ENCODE measurements at places on chromosomes 6 and 20.
A peak's percentile ranks its signal among the peaks of the same experiment; 100 is the strongest.

GRCh38 chr6:136764517-136764993 is 27.7 kb downstream of the MAP3K5 start:
- DNase-seq: no peak

- DNase-seq: no peak
These were observed 98.3 kb downstream of the SIM1 start for GRCh38 chr6:100366419-100366818.

- DNase-seq: no peak
These were observed 140.1 kb upstream of the SPACA1 start for GRCh38 chr6:87907521-87907920.

DNA sequence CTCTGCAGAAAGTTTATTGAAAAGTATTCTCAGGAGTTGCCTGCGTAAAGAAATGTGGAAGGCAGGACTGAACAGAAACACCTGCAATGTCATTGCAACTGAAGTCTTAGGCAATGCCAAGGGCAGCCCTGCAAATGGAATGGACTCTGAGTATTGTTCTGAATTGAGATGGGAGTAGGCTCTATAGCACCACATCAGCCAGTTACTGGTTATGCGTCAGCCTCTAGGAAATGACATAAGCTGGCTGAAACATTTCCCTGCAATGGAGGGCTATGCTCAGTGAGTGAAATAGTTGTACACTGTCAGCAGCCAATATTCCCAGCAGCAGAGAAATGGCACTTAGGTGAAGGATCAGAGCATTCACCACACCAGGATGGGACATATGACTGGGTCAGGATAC is 13.8 kb upstream of the GJE1 start:
- DNase-seq: no peak

DNA sequence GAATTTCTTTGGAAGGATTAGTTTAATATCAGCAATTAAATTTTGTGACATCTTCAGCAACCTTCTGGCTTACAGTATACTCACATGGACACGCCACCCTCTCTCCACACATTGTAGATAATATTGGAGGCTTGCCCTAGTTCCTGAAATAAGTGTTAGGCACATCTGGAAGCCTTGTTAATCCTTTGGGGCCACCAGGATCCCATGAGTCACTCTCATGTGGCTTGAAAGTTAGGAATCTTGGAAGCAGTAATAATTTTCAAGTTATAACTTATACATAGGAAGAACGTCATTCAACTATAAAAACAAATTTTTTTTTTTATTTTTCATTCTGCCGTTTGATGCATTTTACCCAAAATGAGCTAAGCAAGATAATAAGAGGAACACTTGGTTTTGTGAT is 20.5 kb downstream of the LAMA4 start:
- DNase-seq: no peak

GRCh38 chr6:118495485-118496280 is 52.4 kb upstream of the PLN start:
- DNase-seq: no peak

DNA sequence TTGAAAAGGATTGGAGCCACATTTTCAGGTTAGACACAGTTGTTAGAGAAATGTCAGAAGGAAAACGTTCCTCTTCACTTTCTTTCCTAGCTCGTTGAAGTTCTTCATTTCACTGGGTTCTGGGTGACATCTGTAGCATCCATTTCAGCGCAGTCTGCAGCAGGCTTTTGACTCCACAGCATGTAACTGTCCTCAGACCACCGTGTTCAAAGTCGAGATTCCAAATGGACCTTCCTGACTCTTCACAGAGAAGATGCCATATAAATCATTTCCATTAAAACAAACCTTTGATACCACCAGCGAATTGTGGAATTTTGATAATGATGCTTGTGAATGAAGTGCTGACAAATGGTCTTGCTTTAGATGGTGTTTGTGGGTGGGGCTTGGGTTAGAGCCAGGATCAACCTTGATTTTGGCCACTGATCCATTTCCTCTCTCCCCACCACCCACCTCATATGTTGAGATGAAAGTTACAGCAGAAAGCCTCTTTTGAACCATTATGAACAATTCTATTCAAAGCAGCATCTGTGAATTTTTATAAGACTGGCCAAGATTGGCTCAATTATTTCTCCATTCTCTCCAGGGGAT is 185.3 kb upstream of the PREP start:
- DNase-seq: no peak

DNA sequence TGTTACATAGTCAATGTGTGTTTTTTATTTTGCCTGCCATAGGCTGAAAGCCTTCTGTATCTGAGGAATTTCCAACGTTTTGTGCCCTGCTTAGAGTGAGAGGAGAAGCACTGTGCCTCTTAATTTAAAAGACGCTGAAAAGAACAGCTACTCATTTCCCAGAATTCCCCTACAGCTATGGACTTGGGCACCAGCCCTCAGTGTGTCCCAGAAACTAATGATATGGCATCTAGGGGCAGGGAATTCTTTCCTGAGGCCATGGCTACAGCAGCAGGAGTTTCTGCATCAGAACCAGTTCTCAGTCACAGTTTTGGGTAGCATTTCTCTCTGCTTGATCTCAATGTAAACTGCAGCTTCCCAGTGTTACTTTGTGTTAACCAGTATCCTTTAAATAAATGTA is 20.2 kb downstream of the OPN5 start:
- no peak for DNase-seq

GRCh38 chr6:76876922-76877553 is 586.3 kb downstream of the HTR1B start:
- no peak for DNase-seq

DNA sequence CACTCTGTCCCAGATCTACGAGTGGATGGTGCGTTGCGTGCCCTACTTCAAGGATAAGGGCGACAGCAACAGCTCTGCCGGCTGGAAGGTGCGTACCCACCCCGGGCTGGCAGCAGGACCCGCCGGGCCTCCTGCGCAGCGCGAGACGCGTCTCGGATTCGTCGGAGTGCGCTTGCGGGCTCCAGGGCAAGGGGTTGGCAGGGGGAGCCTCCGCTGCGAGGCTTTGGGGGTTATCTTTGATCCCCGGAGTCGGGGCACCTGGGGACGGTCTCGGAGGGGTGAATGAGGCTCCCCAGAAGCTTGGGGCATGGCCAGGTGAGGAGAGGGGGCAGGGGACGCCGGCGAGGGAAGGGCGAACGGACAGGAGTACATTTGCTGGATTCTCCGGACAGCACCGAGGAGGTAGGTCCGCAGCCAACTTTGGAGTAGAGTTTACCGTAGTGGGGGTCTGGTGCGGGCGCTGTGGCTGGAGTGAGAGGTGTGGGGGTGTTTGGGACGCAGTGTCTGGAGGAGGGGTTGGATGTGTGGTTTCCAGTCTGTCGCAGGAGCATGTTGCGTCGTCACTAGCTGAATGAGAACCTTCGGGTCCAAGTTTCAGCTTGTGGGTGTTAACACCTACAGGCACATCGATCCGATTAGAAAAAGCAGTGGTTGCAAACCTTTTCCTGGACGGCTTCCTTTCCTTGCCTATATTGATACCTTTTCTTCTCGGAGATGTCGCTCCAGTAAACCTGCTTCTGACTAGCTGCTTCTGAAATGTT is 1.2 kb downstream of the FOXO3 start:
- DNase-seq: peak; percentile 65

GRCh38 chr20:63498960-63499337 is at the start of gene EEF1A2:
Gene EEF1A2, minus strand, starts transcription at chr20:63499083. Its CDS starts 1,320 bp downstream, at chr20:63497763.
- DNase-seq: peak; percentile 59

- no peak for DNase-seq
These were observed 266.4 kb upstream of the PRDM1 start for GRCh38 chr6:105819745-105820144.

GRCh38 chr20:52457826-52458225 is 266.2 kb upstream of the ZFP64 start:
- DNase-seq: no peak

DNA sequence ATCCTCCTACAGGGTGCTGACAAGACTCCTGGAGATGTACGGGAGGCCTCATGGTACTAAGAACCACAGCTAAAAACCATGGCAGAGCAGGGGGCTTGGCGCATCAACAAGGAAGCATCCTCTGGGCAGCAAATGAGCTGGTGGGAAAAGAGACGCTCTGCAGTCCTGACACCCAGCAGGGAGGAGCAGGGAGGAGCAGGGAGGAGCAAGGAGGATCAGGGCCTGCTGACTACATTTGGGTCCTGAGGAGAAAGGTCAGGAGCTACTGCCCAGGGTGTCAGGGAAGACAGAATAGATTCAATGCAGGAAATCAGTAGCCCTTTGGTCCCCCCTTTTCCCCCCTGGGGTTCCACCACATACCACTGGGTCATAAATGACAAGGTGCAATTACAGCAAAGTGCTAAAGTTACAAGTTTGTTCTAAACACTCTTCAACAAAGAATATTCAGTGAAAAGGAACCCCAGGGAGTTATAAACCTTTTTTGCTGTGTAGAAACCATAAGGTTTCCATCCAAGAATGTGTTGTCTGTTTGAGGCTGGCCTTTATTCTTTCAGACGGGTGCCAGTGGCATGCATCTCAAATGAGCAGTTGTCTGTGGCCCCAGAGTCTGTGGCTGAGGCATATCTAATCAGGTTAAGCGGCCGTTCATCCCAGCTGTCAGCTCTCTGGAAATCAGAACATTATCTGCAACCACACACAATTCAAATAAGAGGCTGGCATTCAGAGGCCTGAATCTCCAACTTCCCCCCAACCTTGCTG is 325.0 kb downstream of the CDC5L start:
- no peak for DNase-seq

DNA sequence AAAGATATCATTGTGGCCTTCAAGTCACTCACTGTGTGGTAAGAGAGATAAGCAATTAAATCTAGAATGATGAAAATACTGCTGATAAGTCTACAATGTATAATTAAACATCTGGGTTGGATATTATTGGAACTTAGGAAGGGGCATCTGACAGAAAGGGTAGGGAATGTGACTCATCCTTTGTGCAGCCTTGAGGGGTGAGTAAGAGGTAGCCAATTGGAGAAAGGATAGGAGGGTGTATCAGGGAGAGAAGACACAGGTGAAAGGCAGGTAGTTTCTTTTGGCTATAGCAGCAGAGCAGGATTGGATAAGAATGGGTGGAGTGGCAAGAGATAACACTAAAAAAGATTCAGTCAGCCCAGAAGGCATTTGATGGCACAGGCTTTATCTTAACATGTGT is 182.0 kb downstream of the COL21A1 start:
- DNase-seq: no peak

GRCh38 chr6:110617057-110617456 is 140.6 kb upstream of the SLC22A16 start:
- DNase-seq: no peak

DNA sequence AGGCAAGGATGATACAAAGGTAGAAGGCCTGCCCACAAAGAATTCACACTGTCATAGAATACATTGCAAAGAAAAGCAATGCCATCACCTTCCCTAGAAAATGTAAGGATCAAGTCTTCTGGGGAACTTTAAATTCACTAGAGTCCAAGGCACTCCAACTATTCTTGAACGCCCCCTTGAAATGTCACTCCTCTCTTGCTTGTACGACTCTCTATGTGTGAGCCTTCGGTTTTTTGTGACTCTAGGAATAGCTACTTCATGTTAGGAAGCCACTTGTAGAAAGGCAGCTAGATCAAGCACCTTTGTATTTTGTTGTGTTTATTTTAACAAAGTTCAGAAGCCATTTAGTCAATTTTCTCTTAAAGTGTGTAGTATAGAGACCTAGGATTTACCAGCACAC is 159.2 kb upstream of the ARID1B start:
- DNase-seq: no peak

DNA sequence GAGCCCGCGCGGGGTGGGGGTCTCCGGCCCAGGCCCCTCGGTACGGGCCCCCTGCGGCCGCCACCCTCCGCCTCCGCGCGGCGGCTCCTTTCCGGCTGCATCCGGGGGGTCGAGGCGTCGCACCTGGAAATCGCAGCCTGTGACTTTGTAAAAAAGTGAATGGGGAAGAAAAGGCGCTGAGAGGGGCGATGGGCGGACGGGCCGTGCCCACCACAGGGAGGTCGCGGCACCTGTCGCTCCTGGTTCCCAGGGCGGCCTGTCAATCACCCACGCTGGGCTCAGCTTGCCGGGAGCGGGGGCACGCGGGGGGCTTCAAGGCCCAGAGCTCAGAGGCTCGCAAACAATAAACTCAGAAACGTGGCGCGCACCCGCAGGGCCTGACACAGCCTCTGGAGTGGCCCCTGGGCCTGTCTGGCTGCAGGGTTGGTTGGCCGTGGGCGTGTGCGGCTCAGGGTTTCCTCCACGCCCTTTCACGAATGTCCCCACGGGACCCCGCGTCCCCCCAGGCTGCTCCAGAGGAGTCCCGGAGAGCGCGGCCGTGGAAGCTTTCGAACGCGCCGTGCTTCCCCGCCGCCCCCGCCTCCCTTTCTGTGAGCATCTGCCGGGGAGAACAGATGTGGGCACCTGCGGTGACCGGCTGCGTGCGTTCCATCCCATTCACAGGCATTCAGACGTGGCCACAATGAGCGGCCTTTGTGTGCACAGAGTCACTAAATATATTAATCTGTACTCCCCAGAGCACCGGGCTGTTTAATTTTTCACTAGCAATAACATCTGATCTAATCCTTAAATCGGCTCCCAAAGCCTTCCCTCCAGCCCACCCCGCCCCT is 6.1 kb upstream of the DLL1 start:
- no peak for DNase-seq

- no peak for DNase-seq
These were observed 288.3 kb upstream of the ZNF337 start for GRCh38 chr20:25984933-25985332.

- no peak for DNase-seq
These were observed 198.9 kb downstream of the MTFR2 start for GRCh38 chr6:136051140-136051775.

DNA sequence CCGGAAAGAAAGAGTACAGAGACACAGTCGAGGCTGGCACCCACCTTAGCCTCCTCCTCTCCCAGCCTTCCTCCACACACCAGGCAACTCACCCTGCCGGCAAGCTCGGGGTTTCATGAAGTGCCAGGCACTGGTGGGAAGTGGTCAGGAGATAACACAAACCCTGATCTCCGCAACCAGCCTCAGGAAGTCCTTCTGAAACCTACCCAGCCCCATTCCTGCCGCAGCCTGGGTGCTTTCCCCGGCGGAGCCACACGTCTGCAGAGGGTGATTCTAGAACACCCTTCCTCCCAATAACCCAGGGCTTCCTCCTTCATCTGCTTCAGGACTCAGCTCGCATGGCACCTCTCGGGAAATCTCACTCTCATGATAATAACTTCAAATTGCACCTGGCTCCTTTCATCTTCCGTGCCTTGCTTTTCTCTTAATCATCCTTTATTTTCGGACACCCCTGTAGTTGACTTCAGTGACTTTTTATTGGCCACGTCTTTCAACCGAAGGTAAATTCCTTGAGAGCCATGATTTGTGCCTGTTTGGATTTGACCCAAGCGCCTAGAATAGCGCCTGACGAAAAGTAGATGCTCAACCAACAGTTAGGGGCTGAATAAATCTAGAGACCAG is 8.7 kb upstream of the HLA-E start:
- no peak for DNase-seq

DNA sequence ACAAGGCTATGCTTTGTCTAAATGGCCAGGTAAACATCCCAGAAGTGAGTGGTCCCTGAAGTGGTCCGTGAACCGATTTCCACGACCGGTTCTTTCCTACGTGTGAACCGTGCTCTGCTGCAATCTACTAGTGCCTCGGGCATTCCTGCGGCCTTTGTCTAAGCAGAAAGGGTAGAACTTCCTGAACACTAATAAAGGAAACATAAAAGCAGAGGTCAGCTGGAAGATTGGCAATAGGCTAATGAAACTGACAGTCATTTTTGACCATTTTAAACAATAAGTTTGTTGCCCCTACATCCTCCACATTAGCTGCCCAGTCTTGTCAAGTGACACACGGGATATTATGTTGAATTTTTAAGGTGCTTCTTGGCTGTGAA is 410.0 kb downstream of the PLCB1 start:
- no peak for DNase-seq
